ENCODE measurements at places on chromosomes 7 and 10. TPM values are rescaled to one million over a fixed set of nuclear protein-coding genes. Genes with fewer than 3 reads are reported as not detected.

The ZP3 gene
- not detected for total RNA-seq

The HSPB1 gene
- total RNA-seq, result 186 TPM

The GOLGA7B gene
- 0.12 TPM for total RNA-seq

The CYP26A1 gene
- 0.80 TPM for total RNA-seq

The SMO gene
- 46.2 TPM for total RNA-seq

The PODXL gene
- 52.8 TPM for total RNA-seq

The FXYD4 gene
- total RNA-seq, result not detected

The CCL26 gene
- 7.5 TPM for total RNA-seq

The PCLO gene
- 8.1 TPM for total RNA-seq

DNA sequence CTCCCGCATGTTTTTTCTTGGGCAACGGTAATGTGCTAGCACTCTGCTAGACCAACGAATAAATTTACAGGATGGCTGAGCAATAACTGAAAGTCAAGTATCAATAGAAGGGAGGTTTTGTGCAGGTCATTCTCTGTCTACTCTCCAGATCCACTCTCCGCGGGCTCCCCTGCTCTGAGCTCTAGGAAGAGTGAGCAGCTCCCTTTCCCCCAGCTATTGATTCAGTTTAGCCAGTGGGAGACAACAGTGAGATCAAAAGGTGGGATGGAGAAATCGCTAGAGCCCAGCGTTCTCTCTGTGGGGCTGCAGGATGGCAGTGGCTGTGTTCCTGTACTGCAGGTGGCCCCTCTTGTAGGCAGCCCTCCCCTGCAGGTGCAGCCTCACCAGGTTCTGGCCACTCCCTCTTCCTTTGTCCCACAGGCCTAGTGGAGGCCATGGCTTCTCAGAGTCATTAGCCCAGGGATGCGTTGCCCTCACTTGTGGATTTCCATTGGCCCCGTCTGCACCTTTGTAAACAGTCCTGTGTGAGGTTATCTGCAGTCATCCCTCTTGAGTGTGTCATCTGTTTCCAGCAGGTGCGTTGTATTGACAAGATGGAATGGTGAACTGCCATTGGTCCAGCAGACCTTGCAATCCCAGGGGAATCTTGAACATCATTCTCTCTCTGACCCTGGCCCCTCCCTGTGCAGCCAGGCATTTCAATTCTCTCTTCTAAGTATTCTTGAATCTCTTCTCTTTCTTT, 11.1 kb downstream of the MSRB2 start:
- DNase-seq, result no peak

- peak; percentile 57 for DNase-seq
Observed at GRCh38 chr10:67818323-67818722, 19.7 kb downstream of the DNAJC12 start.

GRCh38 chr7:26948617-26949118, 84.3 kb upstream of the SKAP2 start:
- no peak for DNase-seq

DNA sequence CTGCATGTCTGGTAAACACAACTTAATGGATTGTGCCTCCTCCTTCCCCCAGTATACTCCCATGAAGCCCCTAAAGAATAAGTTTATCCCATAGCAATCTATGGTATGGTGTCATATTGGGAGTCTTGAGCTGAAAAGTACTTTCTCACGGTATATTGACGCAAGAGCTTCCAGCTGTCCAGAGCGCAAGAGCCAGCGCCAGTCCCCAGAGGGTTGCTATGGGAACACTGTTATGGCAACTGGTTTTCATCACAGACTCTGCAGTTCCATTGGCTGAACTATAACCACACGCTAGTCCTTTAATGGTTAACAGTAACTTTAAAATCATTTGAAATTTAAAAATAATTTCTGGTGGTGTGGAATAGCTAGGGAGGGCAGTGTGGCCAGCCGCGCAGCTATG, 46.9 kb downstream of the PRPF18 start:
- DNase-seq, result peak; percentile 32

GRCh38 chr10:35442592-35442991, 106.3 kb downstream of the CCNY start:
- no peak for DNase-seq

DNA sequence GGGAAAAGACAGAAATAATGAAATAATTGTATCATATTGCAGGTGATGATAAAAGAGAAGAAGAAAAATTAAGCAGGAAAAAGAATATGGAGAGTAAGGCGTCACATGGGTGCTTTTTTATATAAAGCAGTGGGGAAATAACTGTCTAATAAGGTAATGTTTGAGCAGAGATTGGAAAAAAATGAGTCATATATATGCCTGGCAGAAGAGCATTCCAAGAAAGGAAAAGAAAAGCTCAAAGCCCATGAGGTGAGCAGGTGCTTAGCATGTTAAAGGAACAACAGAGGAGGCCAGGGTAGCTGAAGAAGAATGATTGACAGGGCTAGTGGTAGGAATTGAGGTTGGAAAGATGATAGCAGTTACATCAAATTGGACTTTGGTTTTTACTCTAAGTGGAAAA, 739.5 kb downstream of the SORCS1 start:
- DNase-seq, result no peak

DNA sequence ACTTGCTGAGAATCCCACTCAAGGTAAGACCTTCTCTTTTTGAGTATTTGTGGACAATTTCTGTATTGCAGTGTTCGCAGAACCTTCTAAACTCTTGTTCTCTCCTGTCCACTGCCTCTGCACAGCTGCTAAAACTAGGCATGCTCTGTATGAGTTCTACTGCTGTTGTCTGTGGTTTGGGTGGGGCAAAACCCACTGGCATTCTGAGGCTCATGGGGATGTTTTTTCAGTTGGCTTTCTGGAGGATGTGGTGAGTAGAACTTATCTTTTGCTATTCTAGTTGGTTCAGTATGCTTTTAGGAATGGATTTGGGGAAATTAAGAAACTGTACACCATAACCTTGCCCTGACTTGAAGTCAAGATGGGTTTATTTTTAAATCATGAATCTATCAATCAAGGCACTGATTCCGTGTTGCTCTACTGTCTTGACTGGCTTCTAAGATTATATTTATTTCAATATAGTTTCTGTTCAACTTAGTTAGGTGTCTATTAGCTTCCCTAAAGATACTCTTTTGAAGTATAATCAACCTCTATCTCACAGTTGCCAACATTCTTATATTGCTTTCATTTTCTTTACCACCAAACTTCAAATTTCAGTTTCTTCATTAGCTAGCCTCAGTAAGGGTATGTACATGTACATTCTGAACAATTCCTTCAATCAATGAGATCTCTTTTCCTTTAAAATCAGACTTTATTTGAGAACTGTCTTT, 25.0 kb upstream of the C1GALT1 start:
- DNase-seq, result no peak

- no peak for DNase-seq
Observed at GRCh38 chr7:40701836-40702551, 567.2 kb downstream of the SUGCT start.

DNA sequence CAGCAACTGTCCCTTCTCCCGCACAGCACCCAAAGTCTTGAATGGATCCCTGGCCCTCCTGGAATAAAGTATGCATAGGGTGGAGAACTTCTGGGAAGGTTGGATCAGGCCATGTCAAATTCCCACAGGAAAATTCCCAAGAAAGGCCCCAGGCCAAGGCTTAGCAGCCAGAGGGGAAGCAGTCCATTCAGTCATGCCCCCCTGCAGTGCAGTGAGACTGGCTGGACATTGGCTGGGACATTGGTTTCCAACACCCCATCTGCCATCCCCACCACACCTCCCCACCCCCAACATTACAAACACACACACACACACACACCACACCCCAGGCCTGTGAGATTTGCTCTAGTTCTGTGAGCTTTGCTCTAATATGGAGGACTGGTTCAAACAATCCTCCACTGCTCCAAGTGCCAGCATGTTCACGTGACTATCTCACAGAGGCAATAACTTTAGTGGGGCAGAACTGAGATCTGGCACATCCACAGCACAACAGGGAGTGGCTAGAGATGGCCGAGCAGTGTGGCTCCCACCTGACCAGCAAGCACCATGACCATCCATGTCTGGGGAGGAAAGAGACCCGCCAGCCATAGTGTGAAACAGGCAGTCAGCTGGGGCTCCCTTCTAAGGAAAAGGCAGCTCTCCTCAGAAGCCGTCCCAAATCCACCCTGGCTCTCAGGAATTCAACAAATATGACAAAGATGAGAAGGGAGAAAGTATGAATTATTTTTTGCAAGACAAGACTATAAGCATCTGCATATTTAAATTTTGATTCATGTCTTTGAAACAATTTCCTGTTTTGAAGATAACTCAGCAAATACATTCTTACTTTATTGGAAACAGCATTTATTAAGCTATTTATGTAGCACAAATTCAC, 6.7 kb upstream of the FAM170B start:
- DNase-seq, result no peak

GRCh38 chr10:112528235-112528634, 81.2 kb downstream of the VTI1A start:
- DNase-seq, result no peak

GRCh38 chr10:5905854-5906507, 15.9 kb downstream of the FBH1 start:
- DNase-seq, result no peak

DNA sequence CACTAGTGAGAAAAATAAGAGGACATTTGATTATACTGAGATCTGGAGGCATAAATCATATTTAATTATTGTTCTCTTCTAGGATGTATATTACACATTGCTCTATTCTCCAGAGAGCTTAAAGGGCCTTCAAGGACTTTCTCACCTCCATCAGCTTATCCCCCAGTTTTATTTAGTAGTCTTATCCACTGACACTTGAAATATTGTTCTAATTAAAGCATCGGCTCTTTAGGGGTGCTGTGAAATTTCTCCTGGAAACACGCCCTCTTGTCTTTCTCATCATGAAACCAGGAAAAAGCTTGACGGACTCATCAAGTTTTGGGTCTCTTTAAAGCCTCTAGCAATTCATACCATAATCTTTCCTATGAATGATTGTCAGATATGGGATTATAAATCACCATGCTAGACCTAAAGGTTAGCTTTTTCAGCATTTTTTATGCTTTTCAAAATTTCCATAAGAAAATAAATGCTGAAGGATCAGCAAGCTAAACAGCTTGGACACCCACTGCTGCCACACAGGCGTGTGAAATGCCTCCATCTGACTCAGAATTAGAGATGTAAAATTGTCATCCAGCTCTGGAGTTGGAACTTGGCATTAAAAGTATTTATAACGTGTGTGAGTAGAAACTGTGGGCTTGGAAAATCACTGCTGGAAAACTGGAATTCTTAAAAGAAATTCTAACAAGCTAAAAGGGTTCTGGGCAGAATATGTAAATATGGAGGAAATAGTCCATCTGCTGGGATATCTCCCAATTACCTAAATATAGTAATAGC, 216.3 kb downstream of the CHRM2 start:
- DNase-seq, result no peak

DNA sequence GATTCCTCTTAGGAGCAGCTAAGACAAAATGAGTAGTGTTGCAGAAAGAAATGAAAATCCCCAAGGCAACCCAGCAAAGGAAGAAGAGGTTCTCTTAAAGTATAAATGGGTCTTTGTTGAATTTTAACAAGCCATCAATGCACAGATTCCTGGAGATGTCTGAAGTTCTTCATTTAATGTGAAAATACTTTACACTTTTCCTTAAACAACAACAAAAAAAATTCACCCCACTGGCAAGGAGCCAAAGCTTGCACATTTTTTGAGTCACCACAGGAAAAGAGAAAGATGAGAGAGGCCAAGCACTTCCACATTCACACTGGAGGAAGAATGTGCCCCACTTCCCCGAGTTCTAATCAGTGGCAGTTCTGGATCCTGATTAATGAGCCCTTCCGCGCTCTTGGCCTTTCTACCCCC, 286.4 kb upstream of the MEOX2 start:
- no peak for DNase-seq

DNA sequence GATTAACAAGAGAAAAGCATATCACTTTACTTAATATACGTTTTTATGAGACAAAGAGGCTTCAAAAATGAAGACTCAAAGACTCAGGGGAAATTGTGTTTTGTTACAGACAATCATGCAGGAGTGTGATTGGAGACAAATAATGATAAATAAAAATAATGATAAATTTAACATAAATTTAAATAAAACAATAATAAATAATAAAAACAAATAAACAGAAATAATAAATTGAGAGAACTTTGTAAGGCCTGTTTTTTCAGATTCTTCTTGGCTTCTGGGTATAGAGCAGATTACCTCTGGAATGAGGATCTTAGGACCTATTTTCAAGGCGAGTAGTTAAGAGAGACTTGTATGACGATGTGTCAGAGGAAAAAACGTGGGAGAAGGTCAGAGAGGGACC, 271.4 kb upstream of the POT1 start:
- DNase-seq, result no peak

- no peak for DNase-seq
Observed at GRCh38 chr10:30554440-30554825, 75.1 kb downstream of the LYZL2 start.

- DNase-seq, result no peak
Observed at GRCh38 chr10:87804939-87805569, 13.0 kb downstream of the ATAD1 start.

DNA sequence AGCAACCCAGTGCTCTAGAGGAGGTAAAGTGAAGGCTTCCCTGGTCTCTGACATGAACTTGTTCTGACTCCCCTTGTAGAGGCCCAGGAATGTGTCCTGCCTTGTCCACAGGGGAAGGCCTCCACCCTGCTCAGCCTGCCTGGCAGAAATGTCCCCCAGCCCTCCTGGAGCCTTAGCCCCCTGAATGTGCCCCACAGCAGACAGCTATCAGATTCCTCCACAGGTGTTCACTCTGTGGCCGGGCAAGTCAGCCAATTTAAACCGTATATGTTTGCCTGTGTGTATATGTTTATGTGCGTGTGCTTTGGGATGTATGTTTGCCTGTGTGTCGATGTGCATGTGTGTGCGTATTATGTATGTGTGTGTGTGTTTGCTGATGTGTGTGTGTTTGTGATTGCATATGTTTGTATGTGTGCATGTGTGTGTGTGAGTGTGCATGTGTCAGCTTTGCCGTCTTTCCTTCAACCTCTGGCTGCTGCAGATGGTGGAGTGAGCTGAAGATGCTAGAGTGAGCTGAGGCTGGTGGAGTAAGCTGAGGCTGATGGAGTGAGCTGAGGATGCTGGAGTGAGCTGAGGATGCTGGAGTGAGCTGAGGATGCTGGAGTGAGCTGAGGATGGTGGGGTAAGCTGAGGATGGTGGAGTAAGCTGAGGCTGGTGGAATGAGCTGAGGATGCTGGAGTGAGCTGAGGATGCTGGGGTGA, 68.9 kb upstream of the ANTXRL start:
- no peak for DNase-seq

- DNase-seq, result no peak
Observed at GRCh38 chr7:116095396-116095795, 64.8 kb upstream of the TFEC start.

- DNase-seq, result no peak
Observed at GRCh38 chr10:11610166-11610825, 1.2 kb downstream of the USP6NL start.

Data from hepatocyte (in vitro differentiated cells).